ENCODE measurements at places on chromosomes 4 and X.

- no peak for DNase-seq
Observed at GRCh38 chr4:52431410-52431809, 227.7 kb downstream of the USP46 start.

DNA sequence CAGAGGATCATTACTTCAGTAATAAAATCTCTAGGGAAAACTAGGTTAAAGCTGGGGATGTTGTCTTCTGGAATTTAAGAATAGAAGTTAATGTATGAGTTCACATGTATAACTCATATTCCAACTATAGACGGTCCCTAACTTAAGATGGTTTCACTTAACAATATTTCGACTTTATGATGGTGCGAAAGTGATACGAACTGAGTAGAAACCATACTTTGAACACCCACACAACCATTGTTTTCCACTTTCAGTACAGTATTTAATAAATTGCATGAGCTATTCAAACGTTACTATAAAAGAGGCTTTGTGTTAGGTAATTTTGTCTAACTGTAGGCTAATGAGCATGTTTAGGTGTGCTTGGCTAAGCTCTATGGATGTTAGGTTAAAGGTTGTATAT lies 38.7 kb downstream of the CCSER1 start:
- DNase-seq, result no peak

DNA sequence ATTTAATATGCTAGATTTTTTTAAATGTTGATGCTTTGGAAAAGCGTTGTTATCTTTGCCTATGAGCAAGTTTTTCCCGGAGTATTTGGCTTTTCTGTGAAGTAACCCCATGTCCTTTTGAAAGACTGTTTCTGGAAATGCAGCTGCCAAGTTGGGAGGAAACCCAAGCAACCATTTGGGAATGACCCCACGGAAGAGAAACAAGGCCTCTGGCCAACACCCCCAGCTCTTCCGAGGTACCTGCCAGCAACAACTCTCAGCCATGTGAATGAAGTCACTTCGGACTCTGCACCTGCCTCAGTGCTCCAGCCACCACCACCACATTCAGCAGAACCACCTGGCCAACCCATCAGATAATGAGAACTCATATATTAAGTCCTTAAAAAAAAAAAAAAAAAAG lies 36.2 kb upstream of the DHRSX start:
- DNase-seq, result no peak

DNA sequence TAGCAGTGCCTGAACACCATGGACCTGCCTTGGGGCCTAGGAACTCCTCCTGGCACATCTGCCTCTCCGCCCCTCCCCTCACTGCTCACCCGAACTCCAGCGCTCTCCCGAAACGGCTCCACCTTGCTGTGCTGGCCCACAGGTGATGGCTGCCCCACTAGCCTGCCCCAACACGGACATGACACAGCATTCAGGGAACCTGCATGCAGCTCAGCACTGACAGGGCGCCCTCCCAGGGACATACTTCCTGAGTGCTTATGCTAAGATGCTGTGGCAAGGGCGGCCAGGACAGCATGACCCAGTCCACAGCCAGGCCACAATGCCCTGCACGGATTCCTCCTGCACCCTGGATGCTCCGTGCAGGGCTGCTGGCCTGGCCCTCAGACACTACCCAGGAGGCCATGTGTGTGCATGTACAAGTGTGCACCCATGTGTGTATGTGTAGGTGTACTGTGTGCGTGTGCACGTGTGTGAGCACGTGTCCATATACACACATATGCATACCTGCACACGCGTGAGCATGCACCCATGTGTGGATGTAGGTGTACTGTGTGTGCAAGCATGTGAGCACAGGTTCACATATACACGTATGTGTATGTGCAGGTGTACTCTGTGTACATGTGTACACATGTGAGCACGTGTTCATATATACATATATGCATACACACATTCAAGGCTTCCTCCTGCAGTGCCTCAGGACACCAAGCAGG lies 6.0 kb downstream of the TMEM271 start:
- no peak for DNase-seq

DNA sequence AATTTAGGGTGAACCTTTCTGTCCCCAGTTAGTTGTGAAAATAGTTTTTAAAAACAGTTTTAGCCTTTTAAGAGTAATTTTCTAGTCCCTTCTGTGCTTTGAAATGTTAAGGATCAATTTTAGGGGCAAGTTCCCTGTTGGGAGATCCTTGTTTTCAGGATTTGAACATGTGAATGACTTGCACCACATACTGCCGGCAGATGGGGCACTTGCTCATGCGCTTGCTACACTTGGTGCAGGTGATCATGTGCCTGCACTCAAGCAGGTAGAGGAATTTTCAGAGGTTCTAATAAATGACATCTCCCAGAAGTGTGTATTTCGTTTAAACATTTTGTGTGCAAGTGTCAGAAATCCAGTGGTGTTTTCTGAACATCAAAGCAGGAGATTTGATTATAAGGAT lies 195.9 kb downstream of the CHM start:
- peak; percentile 5 for DNase-seq

GRCh38 chrX:103415528-103415927 lies 39.2 kb downstream of the BEX3 start:
- no peak for DNase-seq

GRCh38 chr4:54475546-54475945 lies 182.2 kb upstream of the KIT start:
- DNase-seq, result no peak

- DNase-seq, result no peak
Observed at GRCh38 chrX:110743679-110744340, 51.8 kb downstream of the CHRDL1 start.

- no peak for DNase-seq
Observed at GRCh38 chrX:150575419-150575814, 7.0 kb downstream of the MTM1 start.

- peak; percentile 3 for DNase-seq
Observed at GRCh38 chr4:75881476-75881875, 20.8 kb downstream of the PPEF2 start.

- peak; percentile 43 for DNase-seq
Observed at GRCh38 chrX:44908153-44908552, 35.2 kb downstream of the KDM6A start.

GRCh38 chr4:6461301-6462165 lies 10.9 kb downstream of the PPP2R2C start:
- no peak for DNase-seq

DNA sequence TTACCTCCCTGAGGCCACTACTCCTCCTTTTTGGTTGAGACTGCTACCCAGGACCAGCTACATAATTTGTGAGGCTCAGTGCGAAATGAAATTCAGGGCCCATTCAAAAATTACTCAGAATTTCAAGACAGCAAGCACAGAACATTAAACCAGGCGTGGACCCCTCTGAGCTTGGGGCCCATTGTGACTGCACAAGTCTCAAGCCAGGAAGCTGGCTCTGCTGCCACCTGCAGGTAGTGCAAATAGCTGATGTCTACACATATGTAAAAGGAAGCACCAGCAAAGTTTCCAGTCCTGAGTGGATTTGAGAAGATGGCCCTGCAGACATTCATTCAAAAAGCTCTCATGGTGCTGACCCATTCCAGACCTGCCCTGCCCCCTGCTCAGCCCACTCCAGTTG lies 213.4 kb upstream of the LNX1 start:
- peak; percentile 35 for DNase-seq

- DNase-seq, result no peak
Observed at GRCh38 chrX:29043746-29044145, 456.5 kb downstream of the IL1RAPL1 start.

DNA sequence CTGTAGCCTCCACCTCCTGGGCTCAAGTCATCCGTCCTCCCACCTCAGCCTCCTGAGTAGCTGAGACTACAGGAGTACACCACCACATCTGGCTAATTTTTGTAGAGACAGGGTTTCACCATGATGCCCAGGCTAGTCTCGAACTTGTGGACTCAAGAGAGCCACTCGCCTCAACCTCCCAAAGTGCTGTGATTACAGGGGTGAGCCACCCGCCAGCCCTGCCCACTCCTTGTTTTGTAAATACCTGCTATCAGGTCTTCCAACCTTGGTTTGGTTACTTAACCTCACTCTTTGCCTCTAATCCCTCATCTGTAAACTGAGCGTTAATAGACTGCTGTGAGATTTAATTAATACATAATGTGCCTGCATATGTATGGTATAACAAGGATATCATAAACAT lies 803 bp downstream of the CNGA1 start:
- DNase-seq, result no peak

DNA sequence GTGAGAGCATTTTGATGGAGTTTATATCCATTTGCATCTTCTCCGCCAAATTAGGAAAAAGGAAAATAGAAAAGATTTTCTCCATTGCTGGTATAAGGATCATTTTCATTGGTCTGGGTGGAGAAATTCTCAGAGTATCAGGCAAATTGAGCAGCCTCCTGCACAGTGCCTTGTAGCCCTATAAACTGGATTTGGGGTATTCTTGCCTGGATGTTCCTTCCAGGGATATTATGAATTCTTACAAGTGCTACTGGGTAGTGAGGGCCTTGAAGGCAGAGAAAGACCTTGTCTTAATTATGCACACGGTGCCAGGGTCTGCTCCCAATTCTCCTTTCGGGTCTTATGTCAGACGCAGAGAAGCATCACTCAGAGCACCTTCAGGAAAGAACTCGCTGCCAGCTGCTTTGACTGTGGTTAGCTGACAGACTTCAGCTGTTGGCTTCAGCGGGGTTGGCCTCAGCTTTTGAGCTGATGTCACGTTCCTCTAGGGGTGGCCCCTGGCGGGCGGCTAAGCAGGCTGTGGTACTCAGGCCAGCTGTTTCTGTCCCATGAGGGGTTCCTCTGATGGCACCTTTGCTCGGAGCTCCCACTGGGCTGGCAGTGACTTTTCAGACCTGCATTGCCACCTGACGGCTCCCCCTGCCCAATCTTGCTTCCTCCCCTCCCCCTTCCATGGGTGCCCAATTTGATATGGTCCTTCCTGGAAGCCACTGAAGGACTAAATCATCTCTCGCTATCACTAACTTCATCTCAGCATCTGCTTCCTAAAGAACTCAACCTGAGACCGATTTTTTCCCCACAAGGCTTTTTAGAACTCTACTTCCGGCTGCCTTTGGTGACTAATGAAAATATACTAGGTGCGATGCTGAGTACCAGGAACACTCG lies 519.5 kb downstream of the BCOR start:
- peak; percentile 72 for DNase-seq

DNA sequence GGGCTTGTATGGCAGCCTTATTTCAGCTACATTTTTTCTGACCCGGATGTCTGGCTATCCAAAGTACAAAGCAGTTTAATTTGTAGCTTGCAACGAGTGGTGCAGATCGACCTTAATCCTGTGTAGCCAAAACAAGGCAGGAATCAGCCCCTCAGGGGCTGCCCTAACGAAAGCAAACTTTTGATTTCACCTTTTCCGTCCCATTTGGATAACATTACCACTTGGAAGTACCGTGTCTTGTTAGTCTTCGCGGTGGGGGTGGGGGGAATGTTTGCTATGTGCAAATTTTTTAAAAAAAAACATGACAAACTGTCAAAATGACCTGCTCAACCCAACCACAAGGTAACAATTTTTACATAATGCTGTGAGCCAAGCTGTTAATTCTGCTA lies 766 bp upstream of the DNAJB14 start:
- DNase-seq, result no peak

GRCh38 chrX:108245462-108245861 lies 153.9 kb downstream of the ATG4A start:
- DNase-seq, result peak; percentile 3

GRCh38 chrX:20382518-20383297 lies 116.0 kb upstream of the RPS6KA3 start:
- peak; percentile 19 for DNase-seq

DNA sequence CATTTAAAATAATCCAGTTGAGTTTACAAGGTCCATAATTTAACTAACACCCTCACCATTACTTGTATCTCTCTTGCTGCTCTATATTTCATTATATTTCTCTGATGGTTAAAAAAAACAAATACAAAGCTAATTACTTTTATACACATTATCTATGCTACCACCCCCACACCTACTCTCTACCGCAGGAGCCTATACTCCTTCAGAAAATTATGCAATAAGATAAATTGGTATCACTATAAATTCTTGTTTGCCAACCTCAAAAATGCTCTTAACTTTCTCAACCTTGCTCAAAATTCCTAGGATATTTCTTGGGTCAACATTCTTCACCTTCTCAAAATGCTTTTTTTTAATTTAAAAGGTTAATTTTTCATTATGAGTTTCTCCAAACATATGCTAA lies 282.7 kb downstream of the KCTD8 start:
- no peak for DNase-seq

DNA sequence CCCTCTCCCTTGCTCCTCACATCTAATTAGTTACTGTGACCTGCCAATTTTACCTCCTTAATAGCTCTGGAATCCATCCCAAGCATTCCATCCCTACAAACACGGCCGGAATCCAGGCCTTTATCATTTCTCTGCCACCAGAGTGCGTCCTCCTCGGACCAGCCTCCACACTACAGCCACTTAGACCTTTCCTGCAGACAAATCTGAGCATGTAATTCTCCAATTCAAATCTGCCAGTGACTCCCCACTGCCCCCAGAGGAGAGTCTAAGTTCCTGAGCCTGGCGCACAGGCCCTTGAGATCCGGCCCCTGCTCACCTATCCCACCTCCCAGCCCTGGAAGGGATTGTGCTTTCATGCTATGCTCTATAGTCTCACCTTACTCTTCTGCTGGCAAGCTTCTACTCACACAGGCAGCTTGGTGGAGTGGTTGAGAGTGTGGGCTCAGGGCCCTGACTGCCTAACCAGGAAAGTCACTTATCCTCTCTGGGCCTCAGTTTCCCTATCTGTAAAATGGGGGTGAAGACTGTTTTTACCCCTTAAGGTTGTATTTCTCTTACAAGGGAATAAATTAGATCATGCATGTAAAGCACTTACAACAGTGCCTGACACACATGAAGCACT lies 31.2 kb downstream of the PJA1 start:
- DNase-seq, result peak; percentile 48

DNA sequence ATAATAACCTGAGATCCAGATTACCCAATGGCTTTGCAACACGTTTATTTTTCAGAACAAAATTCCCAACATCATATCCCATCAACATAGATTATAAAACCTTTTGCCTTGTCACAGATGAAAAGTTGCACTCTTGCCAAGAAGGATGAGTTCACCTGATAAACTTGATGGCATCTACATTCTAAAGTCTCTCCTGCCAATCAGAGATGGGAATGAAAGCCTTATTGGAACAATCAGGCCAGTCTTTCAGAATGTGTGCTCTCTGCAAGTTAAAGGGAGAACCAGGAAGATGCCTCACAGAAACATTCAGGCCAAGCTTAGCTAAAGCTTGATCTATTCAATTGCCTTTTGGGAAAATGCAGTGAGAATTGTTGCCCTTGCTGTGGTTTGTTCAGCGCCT lies 1.3 kb downstream of the LPAR4 start:
- DNase-seq, result no peak

GRCh38 chr4:119597377-119597776 lies 31.2 kb downstream of the PDE5A start:
- no peak for DNase-seq

DNA sequence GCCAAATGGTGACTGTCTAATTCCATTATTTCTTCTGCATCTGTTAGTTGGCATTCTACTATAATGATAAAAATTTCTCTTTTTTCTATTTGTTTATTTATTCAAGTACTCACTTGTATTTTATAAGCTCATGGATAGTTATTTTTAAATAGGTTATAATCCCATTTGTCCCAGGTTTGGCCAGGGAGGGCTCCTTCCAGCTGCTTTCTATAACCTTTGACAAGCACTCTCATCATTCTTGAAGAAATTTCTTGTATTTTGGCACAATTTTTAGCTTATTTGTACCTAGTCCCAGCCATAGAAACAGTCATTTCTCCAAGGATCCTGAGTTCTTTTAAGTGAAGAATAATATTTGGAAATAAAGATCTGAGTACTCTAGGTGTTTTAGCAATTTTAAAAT lies 1038.6 kb upstream of the AGA start:
- no peak for DNase-seq

Data from LHCN-M2 (cell line).